ENCODE measurements at places on chromosomes 6 and 20.

DNA sequence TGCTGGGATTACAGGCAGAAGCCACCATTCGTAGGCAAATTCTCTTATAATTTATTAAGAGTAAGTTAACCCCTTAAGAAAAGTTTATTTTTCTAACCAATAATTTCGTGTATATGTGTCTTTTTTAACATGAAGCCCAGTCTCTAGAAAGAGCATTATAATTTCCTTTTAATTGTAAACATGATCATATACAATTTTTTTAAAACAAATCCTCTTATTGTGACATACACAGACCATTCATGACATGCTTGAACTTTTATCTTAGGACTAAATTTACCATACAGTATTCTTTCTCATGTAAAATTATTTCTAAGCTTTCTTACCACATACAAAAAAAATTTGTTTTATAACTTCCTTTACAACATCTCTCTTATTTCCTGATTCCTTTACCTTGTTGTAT lies 6.7 kb downstream of the ACOT13 start:
- DNase-seq: no peak

- no peak for DNase-seq
These were observed 10.8 kb upstream of the GMPR start for GRCh38 chr6:16227605-16228004.

DNA sequence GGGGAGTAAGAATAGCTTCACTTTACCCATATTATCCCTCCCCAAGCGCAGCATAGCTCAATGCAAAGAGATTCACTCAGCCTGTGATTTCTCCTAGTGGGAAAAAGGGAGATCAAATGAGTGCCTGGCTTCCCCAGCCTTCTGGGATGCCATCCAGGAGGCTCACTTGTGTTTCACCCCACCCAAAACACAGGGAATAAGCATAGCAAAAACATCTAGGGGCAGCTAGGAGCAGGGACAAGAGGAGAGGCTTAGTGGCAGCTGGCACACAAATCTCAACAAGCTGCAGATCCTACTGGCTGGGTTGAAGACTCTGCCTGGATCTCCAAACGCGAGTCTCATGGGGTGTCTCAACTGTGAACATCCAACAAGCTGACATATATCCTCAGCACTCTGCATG lies 715.8 kb downstream of the RNF144B start:
- no peak for DNase-seq

DNA sequence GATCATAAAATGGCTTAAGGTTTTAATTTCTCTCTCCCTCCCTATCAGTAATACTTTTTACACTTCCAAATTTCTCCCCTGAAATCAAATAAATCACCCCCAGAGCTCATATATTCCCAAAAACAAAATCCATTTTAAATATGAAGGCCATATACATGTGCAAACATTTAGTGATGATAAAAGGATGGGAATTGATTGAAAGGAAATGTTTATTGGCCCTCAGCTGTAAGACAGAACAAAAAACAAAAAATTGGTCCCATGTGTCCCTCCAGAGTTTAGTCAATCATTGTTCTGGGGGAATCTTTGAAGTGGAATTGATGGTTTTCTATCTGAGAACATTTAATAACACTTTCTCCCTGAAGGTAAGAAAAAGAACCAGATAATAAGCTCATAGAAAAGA lies 91.7 kb downstream of the COL12A1 start:
- DNase-seq: no peak

DNA sequence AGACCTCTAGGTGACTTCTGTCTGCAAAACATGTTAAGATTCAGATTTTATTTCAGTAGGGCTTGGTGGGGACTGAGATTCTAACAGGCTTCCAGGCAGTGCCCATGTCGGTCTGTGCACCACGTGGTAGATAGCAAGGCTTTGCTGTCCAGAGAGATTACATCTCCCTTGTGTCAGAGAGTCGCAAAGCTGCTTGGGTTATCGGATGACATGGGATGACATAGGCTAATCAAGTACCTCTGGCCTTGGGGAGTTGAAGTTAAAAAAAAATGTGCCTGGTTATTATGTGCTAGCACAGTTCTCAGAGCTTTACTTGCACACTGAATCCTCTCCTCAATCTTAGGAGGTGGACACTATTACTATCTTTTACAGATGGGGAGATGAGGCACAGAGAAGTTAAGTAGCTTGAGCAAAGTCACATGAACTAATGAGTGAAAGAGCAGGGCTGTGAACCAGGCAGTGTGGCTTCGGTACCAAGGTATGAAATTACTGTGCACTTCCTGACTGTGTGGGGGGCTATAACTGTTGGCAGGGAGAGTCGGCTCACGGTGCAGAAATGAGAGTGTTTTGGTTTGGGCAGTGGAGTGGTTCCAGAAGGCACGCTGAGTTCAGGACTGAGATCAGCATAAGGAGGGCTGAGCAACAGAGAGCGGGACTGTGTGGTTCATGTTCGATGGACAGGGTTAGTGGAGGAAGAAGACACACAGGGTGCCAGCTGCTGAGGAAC lies 41.1 kb downstream of the FARS2 start:
- DNase-seq: no peak

- DNase-seq: no peak
These were observed 50.0 kb downstream of the HUS1B start for GRCh38 chr6:606829-607379.

- no peak for DNase-seq
These were observed 131.6 kb downstream of the DLL1 start for GRCh38 chr6:170159022-170159965.

All from NCI-H446 treated with DMSO at 0.1 percent for 48 hours (cell line).